ENCODE measurements at places on chromosomes 13 and 19.

- no peak for DNase-seq
Observed at GRCh38 chr13:92097337-92097903, 699.0 kb downstream of the GPC5 start.

DNA sequence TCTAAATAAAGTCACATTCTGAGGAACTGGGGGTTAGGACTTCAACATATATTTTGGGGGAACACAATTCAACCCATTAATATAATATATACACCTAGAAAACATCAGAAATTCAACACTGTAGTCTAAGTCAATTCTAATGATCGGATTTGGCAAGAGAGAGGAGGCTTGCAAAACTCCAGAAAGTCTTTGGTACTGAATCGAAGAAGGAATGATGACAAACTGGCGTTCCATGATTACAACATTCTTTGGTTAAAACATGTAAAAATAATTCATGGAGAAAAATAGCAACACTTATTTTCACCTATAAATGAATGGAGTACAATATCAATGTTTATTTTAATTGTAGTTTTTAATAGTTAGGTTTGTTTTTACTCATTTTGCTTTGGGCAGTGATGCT lies 62.4 kb downstream of the MBNL2 start:
- no peak for DNase-seq

DNA sequence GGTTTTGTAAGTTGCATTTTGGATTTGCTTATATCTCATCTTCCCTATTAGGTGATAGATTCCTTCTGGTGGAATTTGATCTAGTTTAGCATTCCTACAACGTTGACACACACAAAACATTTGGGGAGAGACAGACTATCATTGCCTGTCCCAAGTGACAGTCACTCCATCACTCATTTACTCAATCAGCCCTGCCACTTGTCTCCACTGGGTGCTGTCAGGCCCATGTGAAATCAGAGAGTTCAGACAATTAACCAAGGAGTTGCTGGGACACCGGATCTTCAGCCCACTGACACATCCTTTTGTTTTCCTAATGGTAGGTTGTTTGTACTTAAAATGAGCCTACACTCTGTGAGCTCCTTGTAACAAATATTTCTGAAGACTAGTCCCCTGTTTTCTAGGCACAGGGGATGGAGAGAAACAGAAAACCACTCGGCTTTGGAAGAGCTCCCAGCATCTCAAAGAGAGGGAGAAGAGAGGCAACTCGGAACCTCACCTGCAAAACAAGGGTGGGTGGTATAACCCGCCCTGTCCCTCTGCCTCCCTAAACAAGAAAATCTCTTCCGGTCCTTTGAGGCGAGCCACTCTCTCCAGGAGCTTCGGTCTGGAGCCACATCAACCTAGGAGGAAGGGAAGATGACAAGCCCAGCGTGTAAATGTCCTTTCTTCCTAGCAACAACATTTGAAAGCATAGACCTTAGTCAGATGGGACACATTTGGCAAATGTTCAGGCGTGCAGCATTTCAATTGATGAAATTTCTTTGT lies 440.9 kb upstream of the KLF12 start:
- peak; percentile 3 for DNase-seq

DNA sequence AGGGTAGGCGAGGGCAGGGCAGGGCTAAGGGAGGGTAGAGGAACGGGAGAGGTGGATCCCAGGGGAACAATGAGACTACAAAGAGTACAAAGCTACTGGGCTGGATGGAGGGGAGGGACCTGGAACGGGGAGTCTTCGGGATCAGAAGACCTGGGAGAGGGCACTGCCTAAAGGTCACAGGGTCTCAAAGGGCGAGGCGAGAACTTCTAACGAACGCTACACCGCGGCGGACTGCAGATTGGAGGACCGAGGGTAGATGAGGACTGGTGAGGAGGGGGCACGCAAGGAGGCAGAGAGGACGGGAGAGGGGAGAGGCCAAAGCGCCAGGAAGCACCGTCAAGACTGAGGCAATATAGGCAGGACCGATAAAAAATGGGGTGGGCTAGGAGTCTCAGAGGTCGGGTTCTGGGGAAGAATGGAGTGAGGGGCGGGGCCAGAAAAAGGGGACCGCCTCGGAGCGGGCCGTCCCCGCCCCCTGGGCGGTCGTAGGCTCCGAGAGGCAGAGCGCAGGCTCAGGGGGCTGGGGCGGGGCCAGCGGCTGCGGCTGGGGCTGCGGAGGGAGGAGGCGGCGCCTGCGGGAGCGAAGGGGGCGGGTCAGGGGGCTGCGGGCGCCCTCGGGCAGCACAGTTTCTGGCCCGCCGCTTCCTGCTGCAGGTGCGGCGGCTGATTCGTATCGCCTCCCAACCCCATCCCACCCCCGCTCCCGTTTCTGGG lies 1.3 kb upstream of the KCNC3 start:
- DNase-seq: peak; percentile 94

- no peak for DNase-seq
Observed at GRCh38 chr13:76489274-76489673, 396.9 kb downstream of the KCTD12 start.

DNA sequence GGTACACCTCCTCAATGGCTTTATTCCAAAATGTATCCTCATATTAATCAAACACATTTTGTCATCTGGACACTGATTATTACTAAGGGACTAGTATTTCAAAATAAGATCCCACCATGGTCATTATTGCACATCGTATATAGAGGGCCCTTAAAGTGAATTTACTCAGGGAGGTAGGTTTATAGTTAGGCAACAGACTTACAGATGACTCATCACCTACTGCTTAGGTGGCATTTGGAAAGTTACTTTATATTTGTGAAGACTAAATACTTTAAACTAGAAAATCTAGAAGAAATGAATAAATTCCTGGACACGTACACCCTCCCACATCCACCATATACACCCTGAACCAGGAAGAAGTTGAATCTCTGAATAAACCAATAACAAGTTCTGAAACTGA lies 353.0 kb downstream of the KCTD12 start:
- no peak for DNase-seq

- DNase-seq: no peak
Observed at GRCh38 chr19:16125737-16126495, 14.2 kb downstream of the RAB8A start.

DNA sequence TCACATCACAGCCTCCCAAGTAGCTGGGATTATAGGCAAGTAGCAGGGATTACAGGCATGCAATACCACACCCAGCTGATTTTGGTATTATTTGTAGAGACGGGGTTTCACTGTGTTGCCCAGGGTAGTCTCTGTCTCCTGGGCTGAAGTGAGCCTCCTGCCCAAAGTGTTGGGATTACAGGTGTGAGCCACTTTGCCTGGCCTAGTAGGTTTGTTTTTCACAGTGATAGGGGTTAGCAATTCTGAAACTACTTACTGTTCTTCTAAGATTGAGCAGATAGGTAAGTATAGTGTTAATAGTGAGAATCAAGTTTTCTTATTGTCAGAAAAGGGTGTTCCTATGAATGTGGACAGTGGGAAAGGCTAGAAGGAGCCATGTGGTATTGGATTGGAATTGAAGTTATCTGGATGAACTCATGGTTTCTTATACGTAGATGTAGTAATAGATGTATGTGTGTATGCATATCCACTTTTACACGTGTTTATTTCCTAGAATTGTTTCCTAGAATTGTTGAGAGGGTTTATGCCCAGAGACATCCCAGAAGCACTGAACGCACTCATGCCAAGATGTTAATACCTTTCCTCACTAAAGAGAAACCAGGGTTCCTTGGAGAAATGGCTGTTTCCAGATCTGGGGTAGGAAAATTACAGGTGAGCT lies 49.1 kb downstream of the SAE1 start:
- no peak for DNase-seq

DNA sequence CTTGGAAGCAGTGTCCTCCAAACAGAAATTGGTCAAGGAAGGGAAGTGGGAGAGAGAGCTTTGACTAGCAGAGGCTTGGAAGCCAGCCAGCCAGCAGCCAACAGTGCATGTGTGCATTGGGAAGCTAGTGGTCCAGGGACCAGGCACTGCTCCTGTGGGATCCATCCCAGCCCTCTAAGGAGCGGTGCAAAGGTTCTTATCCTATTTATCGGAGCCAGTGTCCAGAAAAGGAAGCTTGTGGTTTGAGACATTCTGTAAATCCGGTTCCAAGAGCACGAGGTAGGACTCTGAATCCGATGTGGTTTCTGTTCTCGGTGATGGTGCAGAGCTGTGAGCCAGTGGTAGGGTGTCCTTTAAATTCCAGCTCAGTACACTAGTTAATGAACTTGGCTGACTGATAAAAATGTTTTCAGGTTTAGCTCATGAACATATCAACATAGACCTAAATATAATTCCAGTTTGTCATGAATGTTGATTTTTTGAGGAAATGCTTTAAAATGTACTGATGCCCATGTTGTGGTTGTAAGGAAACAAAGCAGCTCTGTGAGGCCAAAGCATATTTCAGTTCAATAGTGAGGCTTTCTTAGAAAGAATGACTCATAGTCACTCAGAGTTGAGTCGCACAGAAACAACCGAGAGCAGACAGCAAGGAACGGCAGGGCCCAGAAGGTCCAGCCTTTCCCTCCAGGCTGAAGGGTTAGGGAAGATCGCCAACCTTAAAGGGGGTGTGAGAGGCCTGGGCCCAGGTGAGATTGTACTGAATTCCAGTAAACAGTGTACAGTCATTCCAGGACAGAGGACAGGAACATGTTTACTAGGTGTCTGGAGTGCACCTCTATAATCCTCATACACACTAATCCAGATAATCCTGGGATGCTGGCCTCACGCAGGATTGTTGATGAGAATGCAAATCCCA lies 21.5 kb upstream of the GARRE1 start:
- peak; percentile 66 for DNase-seq

- DNase-seq: no peak
Observed at GRCh38 chr13:66216728-66217127, 1013.4 kb downstream of the PCDH9 start.

DNA sequence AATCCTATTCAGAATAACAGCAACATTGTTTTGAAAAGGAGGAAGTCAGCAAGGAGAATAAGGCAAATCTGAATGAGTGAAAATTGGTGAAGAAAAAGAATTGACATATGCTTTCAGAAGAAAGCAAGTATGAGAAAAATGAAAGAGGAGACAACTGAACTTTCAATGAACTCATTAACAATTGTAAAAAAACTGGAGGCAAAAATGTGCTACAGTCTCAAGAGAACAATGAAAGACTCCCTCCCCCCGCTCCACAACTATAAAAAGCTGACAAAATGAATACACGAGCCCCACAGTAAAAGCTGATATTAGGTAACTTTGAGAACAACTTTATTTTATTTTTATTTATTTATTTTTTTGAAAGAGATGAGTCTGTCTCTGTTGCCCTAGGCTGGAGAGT lies 373.1 kb downstream of the DIAPH3 start:
- DNase-seq: no peak

GRCh38 chr13:50529154-50529882 lies 314.2 kb downstream of the DLEU7 start:
- peak; percentile 68 for DNase-seq

- DNase-seq: no peak
Observed at GRCh38 chr19:33616857-33617256, 4.9 kb upstream of the CHST8 start.

GRCh38 chr13:49683489-49683888 lies 7.8 kb downstream of the EBPL start:
- DNase-seq: no peak

- DNase-seq: peak; percentile 82
Observed at GRCh38 chr13:33610438-33611120, 207.4 kb upstream of the RFC3 start.

GRCh38 chr19:23783636-23784035 lies 24.9 kb upstream of the ZNF681 start:
- DNase-seq: no peak

DNA sequence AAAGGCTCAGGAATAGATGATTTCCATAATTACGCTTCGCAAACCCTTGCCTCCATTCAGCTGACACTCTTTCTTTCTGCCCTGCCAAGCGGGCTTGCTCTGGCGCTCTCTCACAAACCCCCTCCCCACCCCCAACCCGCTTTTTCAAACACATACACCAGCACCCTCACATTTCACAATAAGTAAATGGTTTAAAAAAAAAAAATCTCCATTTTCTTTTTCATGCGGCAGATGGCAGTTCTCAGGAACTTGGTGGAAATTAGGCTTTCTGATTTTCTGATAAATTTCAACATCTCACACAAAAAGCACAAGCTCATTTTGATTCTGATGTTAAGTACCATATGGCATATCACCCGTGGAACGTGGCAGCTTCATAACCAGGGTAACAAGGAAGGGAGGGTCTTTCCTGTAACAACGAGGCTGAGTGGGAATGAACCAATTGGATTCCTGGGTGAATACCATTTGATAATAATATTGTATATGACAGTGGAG lies 43.8 kb downstream of the C13orf42 start:
- no peak for DNase-seq

DNA sequence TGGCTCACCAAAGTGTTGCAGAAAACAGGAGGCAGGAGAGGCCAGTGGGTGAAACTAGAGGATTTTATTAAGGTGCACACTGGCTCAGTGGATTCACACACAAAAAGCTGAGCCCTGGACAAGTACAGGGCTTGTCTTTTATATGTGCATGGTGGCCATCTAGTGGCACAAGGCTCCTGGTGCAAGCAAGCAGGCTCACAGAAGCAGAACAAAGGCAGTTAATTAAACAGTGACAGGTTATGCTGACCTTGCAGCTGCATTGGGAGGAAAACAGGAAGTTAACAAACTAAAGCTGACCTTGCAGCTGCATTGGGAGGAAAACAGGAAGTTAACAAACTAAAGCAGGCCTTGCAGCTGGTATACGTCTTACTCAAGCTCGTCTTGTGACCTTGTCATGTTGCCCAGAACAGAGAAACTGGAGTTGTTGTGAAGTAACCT lies 65.3 kb upstream of the ZNF681 start:
- DNase-seq: no peak

Measured in dorsolateral prefrontal cortex (tissue), 122 donors.